ENCODE measurements at places on chromosomes 6 and 20.

GRCh38 chr6:37072526-37072925 lies 67.1 kb downstream of the FGD2 start:
- no peak for DNase-seq

DNA sequence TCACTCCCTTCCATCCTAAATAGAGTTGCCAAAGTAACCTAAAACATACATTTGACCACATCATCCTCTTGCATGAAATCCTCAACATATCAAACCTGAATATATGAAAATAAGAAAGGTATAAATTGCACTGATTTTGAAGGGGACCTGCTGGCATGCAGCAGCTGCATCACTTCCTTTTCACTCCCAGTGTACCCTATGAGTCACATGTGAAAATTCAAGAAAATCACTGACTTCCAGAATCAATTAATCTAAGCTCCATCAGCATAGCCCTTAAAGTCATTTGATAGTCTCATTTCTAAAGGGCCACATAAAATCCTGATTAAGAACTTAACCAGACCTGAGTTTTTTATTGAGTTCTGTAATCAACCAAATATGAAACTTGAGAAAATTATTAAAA lies 24.3 kb downstream of the SNX14 start:
- DNase-seq, result no peak

DNA sequence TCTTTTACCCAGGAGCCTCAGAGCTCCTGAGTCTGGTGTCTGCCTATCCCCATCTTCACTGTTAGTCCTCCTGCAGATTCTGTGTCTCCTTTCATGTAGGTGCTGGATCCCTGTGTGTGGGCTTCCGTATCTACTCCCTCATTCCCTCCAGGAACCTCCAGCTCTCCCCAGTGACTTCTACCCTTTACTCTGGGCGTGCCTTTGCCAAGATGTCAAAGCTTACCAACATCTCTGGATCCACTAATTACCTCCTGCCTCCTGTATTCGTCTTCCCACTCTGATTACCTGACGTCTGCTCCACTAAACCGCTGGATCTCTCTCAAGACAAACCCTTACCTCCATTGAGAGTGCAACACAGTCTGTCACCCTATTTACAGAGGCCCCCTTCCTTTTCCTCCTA lies 2.2 kb upstream of the C6orf136 start:
- no peak for DNase-seq

- no peak for DNase-seq
Observed at GRCh38 chr6:81939766-81940165, 187.3 kb upstream of the TENT5A start.

GRCh38 chr6:163710532-163711470 lies 296.3 kb downstream of the QKI start:
- DNase-seq, result no peak

DNA sequence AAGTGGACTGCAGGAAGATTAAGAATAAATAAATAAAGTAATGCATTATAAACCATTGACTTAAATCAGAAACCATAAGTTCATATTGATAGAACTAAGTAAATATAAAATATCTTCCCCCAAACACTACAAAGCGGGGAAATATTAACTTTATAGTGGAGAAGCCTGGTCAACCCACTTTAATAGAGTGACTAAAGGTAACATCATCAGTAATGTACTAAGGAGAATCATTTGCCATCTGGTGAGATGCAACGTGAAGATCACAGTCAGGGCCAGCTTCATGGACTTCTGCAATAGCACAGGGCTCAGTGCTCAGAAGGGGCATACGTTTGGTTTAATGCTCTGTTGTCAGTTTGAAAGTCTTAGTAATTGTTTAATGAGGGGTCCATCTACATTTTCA lies 58.8 kb upstream of the CD83 start:
- DNase-seq, result no peak

Measured in stimulated activated CD8-positive, alpha-beta memory T cell treated with anti-CD3 and anti-CD28 coated beads, Interleukin-4, amount 100 ng/mL, for 4 hours (primary cell).